Activated T-cell treated with anti-CD3 and anti-CD28 coated beads, Interleukin-2, amount 50 U/mL, for 72 hours (primary cell): ENCODE measurements at places on chromosomes 16 and 17. TPM values are rescaled to one million over a fixed set of nuclear protein-coding genes. Genes with fewer than 3 reads are reported as not detected.

- DNase-seq, result no peak
- peak overlapping the region; percentile 82 for H3K4me3 ChIP-seq
- peak overlapping the region; percentile 64 for H3K27ac ChIP-seq
- H3K27me3 ChIP-seq, result no peaks in the 10 kb centered on the region
- H3K36me3 ChIP-seq, result peaks cover 14% of the 10 kb centered on the region
- H3K4me1 ChIP-seq, result peaks cover 72% of the 10 kb centered on the region
Measured at GRCh38 chr17:28725166-28725659, 820 bp downstream of the TLCD1 start.

DNA sequence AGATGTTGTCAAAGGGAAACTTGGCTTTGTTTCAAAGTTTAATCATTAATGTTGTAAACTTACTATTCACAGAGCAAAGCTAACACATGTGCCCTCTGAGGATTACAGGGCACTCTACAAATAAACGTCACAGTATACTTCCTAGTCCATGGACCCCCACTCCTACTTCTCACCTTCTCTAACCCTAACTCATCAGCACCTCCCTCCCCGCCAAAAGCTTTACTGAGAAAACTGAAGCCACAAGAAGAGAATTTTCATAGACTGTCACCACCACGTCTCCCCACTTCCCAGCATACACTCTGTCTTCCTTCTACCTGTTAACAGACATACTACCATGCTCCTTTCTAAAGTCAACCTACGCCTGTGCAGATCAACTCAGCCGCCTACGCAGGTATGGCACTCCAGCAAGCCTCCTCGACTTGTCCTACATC lies 29.0 kb downstream of the HELZ start:
- no peak overlapping the region for H3K4me3 ChIP-seq
- peaks cover 7% of the 10 kb centered on the region for H3K4me1 ChIP-seq
- DNase-seq, result no peak
- H3K27ac ChIP-seq, result no peak overlapping the region
- H3K36me3 ChIP-seq, result peaks cover 3% of the 10 kb centered on the region

- no peak for DNase-seq
- H3K36me3 ChIP-seq, result no peaks in the 10 kb centered on the region
- H3K4me1 ChIP-seq, result no peaks in the 10 kb centered on the region
- no peak overlapping the region for H3K27ac ChIP-seq
- no peaks in the 10 kb centered on the region for H3K27me3 ChIP-seq
- H3K4me3 ChIP-seq, result no peak overlapping the region
Measured at GRCh38 chr17:81171941-81172340, 5.9 kb upstream of the AATK start.

DNA sequence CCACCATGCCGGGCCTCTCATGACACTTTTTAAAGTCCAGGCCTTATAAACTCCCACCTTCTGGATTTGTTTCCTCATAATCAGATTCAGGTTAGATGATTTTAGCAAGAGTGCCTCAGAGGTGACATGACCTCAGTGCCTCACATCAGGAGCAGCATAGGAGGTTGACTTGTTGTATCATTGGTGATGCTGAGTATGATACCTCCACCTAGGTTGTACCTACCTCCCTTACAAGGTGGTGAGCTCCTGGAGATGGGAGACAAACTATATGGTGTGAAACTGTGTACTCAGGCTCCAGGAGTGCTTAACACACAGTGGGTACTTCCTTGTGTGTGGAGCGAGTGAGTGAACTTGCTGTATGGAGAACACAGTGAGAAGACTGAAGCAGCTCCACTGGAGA lies 18.6 kb downstream of the NDUFAB1 start:
- no peaks in the 10 kb centered on the region for H3K27me3 ChIP-seq
- H3K4me1 ChIP-seq, result no peaks in the 10 kb centered on the region
- H3K27ac ChIP-seq, result no peak overlapping the region
- DNase-seq, result no peak

DNA sequence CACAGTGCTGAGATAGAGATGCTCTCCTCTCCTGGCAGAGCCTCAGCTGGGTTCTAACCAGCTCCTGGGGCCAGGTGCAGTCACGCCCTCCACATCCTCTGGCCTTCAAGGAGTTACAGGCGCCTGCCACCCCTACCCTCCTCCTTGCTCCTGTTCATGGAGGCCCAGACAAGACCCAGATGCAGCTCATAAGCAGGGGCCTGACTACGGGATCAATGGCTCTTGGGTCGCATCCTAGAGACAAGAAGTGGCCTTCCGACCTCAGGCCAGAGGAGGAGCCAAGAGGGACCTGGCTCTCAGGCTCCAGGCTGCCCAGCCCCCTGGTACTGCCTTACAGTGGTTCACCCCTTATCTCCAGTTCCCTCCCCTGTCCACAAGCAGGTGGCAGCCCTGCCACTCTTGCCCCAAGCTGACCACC lies 23.0 kb downstream of the ARHGAP27 start:
- peak overlapping the region; percentile 98 for H3K4me3 ChIP-seq

- no peak for DNase-seq
- no peaks in the 10 kb centered on the region for H3K4me1 ChIP-seq
Measured at GRCh38 chr16:27839419-27839818, 224.1 kb downstream of the GSG1L start.

GRCh38 chr16:81123092-81123852 lies 27.1 kb upstream of the GCSH start:
- H3K4me1 ChIP-seq, result no peaks in the 10 kb centered on the region
- no peak overlapping the region for H3K27ac ChIP-seq
- no peak overlapping the region for H3K4me3 ChIP-seq
- H3K36me3 ChIP-seq, result no peaks in the 10 kb centered on the region
- DNase-seq, result no peak

DNA sequence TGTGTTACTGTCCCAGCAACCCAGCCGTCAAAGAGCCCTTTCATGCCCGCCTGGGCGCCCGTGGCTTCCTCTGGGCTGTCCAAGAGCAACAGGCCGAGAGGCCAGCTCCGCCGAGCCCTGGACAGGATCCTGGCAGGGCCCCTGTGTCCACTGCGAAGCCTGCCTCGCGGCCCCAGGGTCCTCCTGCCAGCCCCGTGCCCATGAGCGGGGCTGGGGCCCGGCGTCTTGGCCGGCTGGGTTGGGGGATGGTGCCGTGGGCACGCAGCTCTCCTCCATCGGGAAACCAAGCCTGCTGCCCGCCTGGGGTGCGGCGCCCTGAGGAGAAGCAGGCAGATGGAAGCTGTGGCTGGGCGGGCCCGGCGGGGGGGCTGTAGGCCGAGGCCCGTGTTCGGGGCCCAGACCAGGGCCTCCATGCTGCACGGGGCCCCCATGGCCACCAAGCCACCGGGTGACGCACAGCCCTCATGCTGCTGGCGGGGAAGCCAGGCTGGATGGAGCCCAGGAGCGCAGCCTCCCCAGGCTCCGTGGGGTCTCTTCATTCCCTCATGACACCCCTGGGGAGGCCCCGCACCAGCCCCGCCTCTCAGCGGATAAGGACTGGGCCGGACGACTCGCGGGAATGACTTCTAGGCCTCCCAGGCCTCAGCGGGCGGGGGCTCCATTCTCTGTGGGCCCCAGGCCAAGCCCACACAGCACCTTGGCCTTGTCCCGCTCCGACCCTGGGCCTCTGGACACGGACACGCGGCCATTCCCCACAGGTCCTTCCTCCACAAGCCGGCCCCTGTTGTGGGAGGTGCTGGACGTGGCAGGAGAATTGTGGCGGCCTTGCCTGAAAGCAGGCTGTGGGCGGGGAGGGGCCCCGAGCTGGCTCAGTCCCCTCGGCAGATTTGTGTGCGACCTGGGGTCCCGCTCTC lies at the start of gene C1QTNF8:
C1QTNF8 (minus strand) TSS at position 76 of the 914 bp plus-strand sequence. CDS start 1,322 bp downstream, outside the sequence.
- H3K4me3 ChIP-seq, result no peak within 1 kb of the TSS
- DNase-seq, result no peak
- H3K27me3 ChIP-seq, result no peaks in the 10 kb centered on the region
- H3K4me1 ChIP-seq, result no peaks in the 10 kb centered on the region
- H3K36me3 ChIP-seq, result peaks cover 8% of the 10 kb centered on the region

- H3K36me3 ChIP-seq, result peaks cover 15% of the 10 kb centered on the region
- H3K4me3 ChIP-seq, result no peak overlapping the region
- no peak for DNase-seq
- peak overlapping the region; percentile 79 for H3K27ac ChIP-seq
- no peaks in the 10 kb centered on the region for H3K4me1 ChIP-seq
Measured at GRCh38 chr16:3481696-3482658, 13.3 kb downstream of the C16orf90 start.

GRCh38 chr17:35870906-35871819 lies 2.5 kb upstream of the HEATR9 start:
- H3K4me1 ChIP-seq, result peaks cover 19% of the 10 kb centered on the region
- H3K27ac ChIP-seq, result peak overlapping the region; percentile 84
- H3K27me3 ChIP-seq, result no peaks in the 10 kb centered on the region
- DNase-seq, result no peak

DNA sequence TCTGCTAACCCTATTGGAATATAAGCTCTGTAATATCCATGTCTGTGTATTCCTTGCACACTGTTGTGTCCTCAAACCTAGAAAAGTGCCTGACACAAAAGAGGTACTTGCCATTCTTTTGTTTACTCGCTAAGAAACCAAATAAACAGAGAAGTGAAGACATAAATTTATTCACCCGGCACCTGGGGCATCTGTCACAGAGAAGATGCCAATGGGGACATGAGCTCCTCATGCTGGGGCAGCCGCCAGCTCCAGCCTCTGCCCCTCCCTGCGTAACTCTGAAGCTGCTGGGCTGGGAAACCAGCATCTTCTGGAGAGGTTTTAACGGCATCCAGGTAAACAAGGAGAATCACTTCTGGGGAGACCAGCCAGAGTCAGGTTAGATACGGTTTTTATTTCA lies 15.1 kb upstream of the CDRT4 start:
- no peak for DNase-seq
- no peaks in the 10 kb centered on the region for H3K36me3 ChIP-seq
- H3K4me3 ChIP-seq, result no peak overlapping the region
- no peak overlapping the region for H3K27ac ChIP-seq

GRCh38 chr17:74691151-74691550 lies 21.6 kb downstream of the CD300LF start:
- no peaks in the 10 kb centered on the region for H3K36me3 ChIP-seq
- no peak for DNase-seq
- peaks cover 10% of the 10 kb centered on the region for H3K4me1 ChIP-seq
- H3K27me3 ChIP-seq, result peaks cover 8% of the 10 kb centered on the region
- no peak overlapping the region for H3K27ac ChIP-seq
- no peak overlapping the region for H3K4me3 ChIP-seq

RNF222 gene
- total RNA-seq, result 0.19 TPM

CCL3 gene
- total RNA-seq, result 79.6 TPM

GAST gene
- total RNA-seq, result not detected

CHRNE gene
- 0.60 TPM for total RNA-seq

KRT40 gene
- not detected for total RNA-seq

KRTAP4-9 gene
- not detected for total RNA-seq
